ENCODE measurements at places on chromosomes 2 and 18.

DNA sequence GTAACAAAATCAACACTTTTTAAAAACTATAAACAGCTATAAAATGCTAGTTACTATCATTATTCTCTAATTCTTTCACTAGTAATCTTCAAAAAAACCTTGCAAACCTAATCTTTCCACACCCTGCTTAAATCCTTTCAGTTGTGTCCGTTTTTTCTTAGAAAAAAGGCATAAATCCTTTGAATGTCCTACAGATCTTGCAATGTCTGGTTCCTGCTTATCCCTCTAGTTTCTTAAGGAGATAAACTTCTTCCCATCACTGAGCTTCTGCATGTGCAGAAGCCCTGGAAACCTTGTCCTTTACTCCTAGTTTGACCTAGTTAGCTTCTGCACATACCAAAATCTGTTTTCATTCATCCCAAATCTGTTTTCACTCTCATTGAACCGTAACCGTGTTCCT is 1.3 kb upstream of the PNO1 start:
- no peak for DNase-seq

DNA sequence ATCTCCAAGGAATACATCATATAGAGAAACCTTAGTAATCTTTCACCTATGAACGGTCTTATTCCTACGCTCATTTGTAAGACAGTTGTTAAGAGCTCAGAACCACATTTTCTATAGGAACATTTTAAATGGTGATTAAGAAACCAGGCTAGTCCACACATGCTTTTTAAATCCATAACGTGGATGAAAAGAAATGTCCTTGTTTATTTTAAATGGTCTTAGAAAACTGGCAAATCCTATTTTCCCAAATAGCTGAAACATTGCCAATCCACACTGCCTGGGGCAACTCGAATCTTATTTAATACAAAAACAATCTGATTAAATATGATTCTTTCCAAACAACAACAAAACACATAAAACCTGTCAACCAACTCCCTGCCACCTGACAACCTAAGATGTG is 23.7 kb downstream of the METTL8 start:
- no peak for DNase-seq

- no peak for DNase-seq
Measured at GRCh38 chr18:24875777-24876176, 415.3 kb downstream of the HRH4 start.

DNA sequence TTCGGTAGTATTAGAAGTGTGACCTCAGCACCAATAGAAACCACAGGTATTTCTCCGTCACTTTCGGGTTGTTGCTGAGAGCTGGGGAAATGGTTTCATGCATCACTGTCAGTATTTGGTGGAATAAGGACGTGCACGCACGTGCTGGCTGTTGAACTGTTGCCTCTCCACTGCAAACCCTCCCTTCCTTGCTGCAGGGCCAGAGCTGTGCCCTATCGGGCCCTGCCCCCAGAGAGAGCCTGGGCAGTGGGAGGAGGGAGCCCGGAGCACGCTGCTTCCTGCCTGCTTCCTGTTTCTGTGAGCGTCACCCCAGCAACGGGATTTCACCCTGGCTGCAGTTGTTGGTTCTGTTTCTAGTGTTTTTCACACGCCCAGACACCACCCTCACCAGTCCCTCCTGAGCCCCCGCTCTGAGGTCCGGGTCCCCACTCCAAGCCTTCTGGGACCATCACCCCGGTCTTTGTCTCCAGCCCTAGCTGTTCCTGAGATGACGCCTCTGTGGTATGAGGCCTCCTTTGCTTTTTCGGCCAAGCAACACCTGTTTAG is 47.4 kb downstream of the LRRFIP1 start:
- no peak for DNase-seq

GRCh38 chr2:140808820-140809219 is 1322.0 kb downstream of the LRP1B start:
- DNase-seq = no peak

GRCh38 chr2:169670215-169670651 is 24.0 kb downstream of the CFAP210 start:
- DNase-seq = no peak

DNA sequence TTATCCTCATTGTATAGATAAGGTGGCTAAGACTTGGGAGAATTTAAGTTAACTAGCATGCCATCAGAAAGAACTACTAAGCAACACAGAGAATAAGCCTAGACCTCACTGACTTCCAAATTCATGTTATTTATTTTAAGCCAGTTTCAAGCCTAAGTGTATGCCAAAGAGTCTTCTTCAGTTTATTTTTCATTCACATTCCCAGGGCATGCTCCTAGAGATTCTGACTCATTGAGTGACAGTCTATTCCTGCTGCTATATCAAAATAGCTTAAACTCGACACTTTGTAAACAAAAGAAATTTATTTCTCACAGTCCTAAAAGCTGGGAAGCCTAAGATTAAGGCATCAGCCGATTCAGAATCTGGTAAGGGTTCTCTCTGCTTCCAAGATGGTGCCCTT is 467.1 kb downstream of the MBD2 start:
- no peak for DNase-seq

DNA sequence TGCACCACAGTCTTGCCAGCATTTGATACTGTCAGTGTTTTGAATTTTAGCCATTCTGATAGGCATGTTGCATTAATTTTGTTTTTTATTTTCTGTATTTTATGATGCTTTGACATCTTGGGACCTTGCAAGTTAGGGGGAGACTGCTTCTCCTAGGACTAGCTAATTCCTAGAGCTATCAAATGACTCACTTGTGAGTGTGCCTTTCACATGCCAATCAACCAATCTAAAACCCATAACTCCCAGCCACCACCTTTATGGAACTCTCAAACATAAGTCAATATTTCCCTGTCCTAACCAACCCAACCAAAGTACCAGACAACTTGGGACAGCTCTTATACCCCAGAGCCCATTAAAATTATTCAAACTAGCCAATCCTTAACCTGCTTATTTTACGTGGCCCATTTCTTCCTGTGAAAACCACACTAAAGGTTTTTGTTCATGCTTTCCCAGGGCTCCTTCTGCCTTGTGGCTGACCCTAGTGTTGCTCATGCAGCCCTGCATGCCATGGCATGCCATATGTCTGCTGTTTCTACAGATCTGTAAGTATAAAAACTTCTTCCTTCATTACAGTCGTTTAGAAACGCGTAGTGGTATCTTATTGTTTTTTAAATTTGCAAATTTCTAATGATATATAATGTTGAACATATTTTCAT is 230.1 kb downstream of the GPD2 start:
- no peak for DNase-seq

GRCh38 chr2:121037480-121037879 is 247.5 kb downstream of the TFCP2L1 start:
- no peak for DNase-seq

DNA sequence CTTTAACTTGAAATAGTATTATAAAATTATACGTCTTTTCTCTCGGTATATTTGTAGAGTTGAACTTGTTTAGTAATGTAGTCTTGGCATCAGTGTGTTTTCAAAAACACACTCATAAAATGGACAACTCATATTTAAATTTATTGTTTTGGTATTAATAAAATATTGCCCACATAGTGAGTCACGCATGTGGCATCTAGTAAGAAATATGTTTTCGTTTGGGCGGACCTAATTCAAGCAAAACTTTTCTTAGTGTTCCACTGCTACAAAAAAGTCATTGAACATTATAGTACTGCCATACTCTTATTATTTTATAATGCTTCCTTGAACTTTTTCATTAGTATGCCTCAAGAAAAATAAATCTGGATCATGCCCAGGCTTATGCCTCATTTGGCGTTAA is 31.1 kb upstream of the FAM237A start:
- no peak for DNase-seq

- DNase-seq = no peak
Measured at GRCh38 chr2:28534817-28535216, 39.0 kb downstream of the PLB1 start.

DNA sequence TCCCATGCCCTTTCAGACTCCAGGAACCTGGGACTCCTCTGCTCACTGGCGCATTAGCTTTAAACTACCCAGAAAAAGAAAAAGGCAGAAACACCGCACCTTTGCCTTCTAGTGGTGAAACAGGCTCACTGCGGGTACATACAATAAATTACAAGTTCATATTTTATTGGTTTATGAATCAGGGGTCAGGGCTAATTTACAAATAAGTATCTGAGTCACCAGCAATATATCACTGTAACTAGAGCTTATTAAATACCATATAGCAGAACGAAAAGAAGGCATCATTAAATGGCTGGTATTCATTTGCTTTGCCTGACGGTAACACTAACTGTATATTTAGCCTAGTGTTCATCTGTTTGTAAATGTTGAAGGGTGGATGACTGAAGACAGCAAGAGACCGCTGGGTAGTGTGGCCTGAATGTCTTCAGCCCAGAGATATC is 26.9 kb upstream of the DTNB start:
- no peak for DNase-seq

DNA sequence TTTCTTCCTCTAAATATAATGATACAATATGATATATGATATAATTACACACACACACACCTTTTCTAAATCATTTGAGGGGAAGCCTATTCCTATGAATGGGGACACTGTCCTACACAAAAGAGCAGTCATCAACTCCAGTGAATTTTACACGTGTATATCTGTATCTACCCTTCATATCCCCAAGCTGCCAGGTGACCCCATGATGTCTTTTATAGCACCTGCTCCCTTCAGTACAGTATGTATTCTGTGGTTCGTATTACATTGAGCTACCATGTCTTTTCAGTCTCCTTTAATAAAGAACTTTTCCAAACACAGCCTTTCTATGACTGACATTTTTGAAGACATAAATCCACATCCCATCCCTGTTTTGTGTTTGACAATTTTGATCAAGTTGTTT is 19.0 kb downstream of the TBC1D8 start:
- DNase-seq = no peak

- peak; percentile 89 for DNase-seq
Measured at GRCh38 chr2:151138507-151138906, 123.2 kb downstream of the RBM43 start.

DNA sequence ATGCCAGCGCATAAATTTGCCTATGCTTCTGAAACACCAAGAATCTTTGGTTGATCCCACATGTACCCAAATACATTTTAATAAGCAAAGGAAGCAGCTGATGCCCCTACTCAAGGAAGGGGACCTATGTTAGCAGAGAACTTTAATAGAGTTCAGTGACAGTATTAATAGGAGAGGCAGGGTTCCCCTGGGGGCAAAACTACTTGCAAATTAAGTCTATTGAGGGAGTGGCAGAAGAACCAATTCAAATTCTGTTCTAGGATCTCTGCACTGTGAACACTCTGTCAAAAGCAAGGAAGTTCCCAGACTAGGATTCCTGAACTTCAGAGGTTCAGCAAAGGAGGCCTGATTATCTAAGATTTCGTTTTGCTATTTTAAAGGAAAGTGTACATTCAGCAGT is 47.5 kb downstream of the EPB41L3 start:
- DNase-seq = no peak
